Epithelial cell of esophagus (primary cell): ENCODE measurements at places on chromosomes 7 and 10.

DNA sequence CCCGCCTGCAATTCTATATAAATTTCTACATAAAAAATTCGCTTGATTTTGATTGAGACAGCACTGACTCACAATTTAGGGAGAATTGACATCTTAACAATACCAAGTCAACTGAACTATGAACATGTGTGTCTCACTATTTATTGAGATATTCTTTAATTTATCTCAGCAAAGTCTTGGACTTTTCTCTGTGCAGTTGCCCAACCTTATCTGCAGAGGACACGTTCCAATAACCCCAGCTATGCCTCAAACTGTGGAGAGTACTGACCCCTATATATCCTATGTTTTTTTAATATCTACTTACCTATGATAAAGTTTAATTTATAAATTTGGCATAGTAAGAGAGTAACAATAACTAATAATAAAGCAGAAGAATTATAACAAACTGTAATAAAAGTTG is 69.4 kb upstream of the PIP4K2A start:
- DNase-seq, result no peak

- DNase-seq, result no peak
Observed at GRCh38 chr10:79031723-79032122, 37.0 kb upstream of the ZMIZ1 start.

DNA sequence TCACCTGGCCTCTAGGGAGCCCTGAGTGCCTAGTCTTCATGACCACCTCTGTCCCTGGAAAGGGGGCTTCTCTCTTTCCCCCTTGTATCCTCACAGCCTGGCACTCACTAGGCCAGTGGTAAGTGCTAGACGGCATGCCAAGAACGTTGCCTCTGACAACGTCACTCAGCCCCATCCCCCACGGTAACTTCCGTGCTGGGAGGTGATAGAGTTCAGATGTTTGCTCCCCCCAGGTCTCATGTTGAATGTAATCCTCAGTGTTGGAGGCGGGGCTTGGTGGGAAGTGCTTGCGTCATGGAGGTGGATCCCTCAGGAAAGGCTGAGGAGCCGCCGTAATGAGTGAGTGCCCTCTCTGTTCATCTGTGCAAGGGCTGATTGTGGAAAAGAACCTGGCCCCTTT is 343.3 kb upstream of the MKI67 start:
- no peak for DNase-seq

DNA sequence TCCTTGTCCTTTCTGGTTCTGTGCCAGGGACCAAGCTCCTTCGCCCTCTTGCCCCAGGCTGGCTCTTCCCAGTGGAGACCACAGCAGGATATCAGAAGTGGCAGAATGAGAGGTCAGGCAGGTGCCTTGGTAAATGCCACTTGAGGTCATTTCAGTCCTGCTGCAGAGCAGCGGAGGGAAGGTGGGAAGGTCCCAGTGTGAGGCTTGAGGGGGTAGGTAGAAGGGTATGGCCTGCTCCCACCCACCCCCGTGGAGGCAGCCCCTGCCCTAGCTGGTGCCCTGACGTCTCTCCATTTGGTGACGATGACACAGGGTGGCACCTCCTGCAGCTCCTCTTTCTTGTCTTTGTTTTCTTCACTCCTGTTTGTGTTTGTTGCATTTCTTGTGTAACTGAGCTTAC is 538.8 kb downstream of the TCERG1L start:
- DNase-seq, result no peak

- DNase-seq, result peak; percentile 42
Observed at GRCh38 chr10:34816501-34817002, 1.5 kb upstream of the PARD3 start.
